AG09309 (cell line): ENCODE measurements at places on chromosomes 1 and 21.
A peak's percentile ranks its signal among the peaks of the same experiment; 100 is the strongest.

DNA sequence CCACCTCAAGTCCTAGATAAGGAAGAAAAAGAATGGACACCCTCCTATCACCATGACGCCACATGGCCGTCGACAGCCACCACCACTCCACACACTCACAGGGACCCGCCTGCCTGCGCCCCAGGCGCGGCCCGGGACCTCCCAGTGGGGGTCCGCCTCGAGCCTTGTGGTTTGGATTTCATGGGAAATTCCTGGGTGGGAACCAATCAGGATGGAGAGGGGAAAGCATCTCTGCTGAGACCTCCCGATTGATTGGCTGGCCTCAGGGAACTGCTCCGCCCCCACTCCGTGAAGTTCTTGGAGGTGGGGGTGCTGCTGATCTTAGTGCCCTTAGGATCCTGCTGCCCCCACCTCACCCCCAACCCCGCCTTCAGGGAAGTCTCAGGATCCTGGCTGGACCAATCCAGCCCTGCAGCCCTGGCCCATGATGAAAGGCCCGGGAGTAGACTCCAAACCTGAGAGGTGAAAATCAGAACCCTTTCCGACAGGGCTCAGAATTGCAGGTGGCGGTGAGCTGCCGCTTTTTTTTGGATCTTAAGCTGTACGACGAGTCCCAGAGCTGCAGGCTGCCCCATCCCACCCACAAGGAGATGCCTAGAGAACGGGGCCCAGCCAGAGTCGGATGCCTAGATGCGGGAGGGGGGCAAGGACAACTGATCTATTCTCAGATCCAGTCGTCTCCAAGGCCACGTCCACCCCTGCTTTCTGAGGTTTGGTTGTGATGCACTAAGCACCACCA is 29.0 kb upstream of the TMEM51 start:
- DNase-seq, result no peak

DNA sequence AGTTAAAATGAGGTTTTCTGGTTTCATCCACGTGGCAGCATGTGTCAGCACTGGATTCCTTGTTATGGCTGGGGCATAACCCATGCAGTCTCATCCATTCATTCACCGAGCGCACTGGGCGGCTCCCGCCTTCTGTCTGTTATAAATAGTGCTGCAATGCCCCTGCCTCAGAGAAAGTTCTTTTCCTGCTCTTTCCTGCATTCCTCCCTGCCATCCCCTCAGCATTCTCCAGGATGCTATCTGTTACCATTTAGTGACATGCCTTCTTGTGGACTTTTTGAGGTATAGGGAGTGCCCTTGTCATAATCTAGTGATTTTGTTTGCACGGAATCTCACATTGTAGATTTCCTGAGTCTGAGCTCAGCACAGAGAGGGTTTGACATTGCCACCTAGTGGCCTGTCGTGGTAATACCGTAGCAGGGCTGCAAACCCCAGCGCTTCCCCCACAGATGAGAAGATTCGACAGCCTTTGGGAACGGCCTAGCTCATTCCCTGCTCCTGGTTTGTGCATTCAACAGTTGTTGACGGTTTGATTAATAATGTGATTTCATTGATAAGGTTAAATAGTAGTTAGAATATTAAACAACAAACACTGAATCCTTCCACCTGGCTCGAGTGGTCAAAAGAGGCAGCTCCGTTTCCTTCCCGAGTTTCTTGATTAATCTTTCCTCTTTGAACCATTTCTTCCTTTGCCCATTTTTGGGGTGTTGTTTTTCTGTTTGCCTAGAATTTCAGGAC is 46.3 kb downstream of the UMODL1 start:
- peak; percentile 65 for DNase-seq

- DNase-seq, result no peak
Observed at GRCh38 chr1:229940684-229941083, 126.4 kb upstream of the GALNT2 start.

DNA sequence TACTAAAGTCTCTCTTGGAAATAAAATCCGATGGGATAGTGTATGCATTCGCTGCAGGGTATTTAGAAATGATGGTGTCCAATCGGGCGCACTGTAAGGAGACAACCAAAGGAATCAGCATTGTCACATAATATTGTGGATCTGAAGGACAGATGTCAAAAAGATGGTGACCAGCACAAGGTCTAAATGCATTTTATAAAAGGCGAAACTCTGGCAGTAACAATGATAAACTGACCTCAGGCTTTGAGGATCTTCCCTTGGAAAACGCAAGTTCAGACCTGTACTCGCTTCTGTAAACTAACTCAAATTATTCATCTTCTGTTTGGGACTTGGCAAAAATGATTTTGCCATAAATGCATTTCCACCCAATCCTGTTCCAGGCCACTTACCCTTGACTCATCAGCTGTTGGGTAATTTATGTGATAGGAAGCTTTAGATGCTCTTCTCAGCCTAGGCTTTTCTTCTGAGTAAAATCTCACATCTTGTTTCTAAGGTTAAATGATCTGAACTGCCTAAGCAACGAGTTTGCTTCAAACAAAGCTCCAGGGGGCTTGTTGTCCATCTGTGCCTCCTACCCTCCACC is 33.8 kb downstream of the STPG1 start:
- DNase-seq, result no peak

GRCh38 chr1:2561446-2561845 is 5.3 kb downstream of the TNFRSF14 start:
- DNase-seq, result no peak

GRCh38 chr1:62487956-62488355 is 51.1 kb downstream of the USP1 start:
- no peak for DNase-seq

- DNase-seq, result no peak
Observed at GRCh38 chr1:221751226-221751887, 9.5 kb upstream of the DUSP10 start.
